ENCODE measurements at places on chromosomes 12 and 14. TPM values are rescaled to one million over a fixed set of nuclear protein-coding genes. Genes with fewer than 3 reads are reported as not detected.

The CRACR2A gene
- total RNA-seq = 52.0 TPM

The NFE2 gene
- total RNA-seq = not detected

The GRIN2B gene
- total RNA-seq = not detected

The MOK gene
- 3.6 TPM for total RNA-seq

DNA sequence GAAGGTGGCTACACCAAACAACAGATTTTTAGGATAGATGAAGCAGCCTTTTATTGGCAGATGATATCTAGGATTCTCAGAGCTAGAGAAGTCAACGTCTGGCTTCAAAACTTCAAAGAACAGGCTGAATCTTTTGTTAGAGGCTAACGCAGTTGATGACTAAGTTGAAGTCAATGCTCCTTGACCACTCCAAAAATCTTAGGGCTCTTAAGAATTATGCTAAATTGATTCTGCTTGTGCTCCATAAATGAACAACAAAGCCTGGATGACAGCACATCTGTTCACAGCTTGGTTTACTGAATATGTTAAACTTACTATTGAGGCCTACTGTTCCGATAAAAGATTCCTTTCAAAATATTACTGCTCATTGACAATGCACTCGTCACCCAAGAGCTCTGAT, 13.0 kb upstream of the CDKN3 start:
- no peak overlapping the region for H3K4me3 ChIP-seq
- no peaks in the 10 kb centered on the region for H3K36me3 ChIP-seq
- no peak overlapping the region for H3K27ac ChIP-seq

DNA sequence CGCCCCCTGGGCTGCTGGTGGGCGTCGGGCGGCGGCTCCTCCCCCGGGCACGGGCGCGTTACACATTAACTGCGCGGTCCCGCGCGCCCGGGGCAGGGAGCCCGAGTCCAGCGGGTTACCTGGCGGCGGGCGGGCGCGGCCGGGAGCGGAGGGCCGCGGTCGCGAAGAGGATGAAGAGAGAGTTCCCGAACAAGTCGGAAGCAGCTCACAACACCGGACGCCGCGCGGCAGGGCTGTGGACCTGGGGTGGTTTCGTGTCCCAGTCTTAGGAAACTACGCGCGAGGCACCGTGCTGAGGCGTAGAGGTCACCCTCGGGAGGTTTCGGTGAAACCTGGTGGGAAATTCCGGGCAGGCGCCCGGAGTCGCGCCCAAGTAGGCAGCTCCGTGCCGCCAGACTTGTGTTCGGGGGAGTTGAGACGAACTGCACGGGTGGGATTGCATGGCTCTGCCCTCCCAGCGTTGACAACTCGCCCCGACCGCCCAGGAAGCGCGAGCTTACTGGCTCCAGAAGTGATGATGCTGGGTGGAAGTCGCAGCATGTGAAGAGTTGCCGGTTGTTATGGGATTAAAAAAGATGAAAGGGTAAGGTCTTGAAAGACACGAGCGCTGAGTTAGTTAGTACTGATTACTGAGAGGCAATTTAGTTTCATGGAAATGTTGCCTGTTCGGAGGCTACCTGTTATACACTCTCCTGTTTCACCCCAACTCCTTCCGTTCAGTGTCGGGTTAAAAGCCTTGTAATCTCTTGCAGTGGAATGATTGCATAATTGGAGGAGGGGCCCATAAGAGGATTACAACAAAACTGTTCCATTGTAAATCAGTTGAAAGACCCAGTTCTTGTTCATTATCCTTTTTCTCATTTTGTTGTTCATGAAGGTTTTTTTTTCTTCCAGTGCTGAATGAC, 879 bp downstream of the RAB3IP start:
- DNase-seq = peak; percentile 76
- peak overlapping the region; percentile 78 for H3K4me3 ChIP-seq
- peaks cover 1% of the 10 kb centered on the region for H3K36me3 ChIP-seq
- peaks cover 19% of the 10 kb centered on the region for H3K27me3 ChIP-seq
- peaks cover 16% of the 10 kb centered on the region for H3K4me1 ChIP-seq
- H3K27ac ChIP-seq = peak overlapping the region; percentile 64

DNA sequence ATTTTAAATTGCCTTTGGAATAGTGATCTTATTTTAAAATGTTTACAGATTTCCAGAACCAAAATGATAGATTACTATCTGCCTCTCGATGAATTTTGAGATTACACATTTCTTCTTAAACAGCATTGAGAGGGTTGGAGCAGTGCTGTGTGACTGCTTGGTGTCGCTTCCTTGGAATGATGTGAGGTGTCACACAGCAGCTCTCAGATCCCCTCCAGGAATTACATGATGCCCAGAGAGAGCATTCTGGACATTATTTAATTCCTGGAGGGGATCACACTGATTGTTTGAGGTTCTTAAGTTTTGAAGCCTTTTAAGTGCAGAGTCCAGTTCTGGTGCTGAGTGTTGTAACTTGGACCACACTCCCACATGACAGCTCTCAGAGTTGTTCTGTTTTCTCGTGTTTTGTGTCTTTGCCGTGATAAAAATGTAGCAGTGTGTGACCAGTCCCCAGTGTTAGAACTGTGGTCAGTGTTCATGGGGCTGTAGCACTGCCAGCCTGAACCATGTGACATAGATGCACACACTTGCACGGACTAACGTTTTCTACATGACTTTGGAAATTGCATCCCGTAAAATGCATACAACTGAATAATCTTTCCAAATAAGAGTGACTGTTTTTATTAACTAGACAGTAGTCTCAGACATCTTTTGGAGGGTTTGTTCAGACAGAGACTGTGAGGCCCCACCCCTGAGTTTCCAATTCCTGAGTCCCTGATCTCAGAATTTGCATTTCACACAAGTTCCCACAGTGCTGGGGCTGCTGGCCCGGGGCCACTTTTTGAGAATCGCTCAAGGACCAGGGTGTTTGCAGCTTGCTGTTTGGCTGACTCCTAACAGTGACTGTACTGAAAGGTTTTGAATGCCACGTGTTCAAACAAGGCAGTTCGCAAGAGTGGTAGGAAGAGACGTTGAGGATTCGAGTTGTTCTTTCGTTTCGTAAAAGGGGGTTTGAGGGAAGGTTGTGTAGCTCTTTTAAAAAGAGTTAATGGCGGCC, 26.0 kb downstream of the XRCC3 start:
- H3K27me3 ChIP-seq = no peaks in the 10 kb centered on the region
- H3K27ac ChIP-seq = no peak overlapping the region
- H3K36me3 ChIP-seq = peaks cover 15% of the 10 kb centered on the region
- H3K4me3 ChIP-seq = no peak overlapping the region

- peaks cover 13% of the 10 kb centered on the region for H3K36me3 ChIP-seq
- no peak for DNase-seq
- H3K27ac ChIP-seq = no peak overlapping the region
- H3K27me3 ChIP-seq = peaks cover 67% of the 10 kb centered on the region
- H3K4me1 ChIP-seq = peaks cover 3% of the 10 kb centered on the region
- no peak overlapping the region for H3K4me3 ChIP-seq
Observed at GRCh38 chr14:28762955-28763326, 3.6 kb upstream of the FOXG1 start.

DNA sequence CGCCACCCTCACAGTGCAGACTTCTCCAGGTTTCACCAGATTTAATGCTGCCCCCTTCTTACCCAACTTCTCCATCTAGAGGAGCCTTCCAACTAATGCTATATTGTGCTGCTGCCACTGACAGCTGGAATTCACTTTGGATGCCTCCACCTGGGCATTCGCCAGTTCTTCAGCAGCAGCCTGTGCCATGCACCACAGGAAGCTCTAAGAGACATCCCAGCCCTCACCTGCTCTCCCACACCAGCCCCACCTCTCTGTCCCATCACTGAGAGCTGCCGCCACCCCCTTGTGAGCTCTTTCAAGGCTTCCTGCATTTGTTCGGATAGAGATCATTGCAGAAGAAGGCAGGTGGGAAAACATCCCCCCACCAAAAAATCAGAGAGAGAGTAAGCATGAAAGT, 4.6 kb upstream of the KRT2 start:
- H3K27ac ChIP-seq = no peak overlapping the region
- no peaks in the 10 kb centered on the region for H3K36me3 ChIP-seq
- DNase-seq = no peak
- H3K27me3 ChIP-seq = peaks cover 55% of the 10 kb centered on the region
- peaks cover 3% of the 10 kb centered on the region for H3K4me1 ChIP-seq

- peak; percentile 62 for DNase-seq
- H3K27me3 ChIP-seq = peaks cover 4% of the 10 kb centered on the region
- peak overlapping the region; percentile 85 for H3K4me3 ChIP-seq
- H3K4me1 ChIP-seq = peaks cover 47% of the 10 kb centered on the region
Observed at GRCh38 chr12:1691123-1692007, 495 bp downstream of the ADIPOR2 start.

All from activated CD8-positive, alpha-beta memory T cell treated with anti-CD3 and anti-CD28 coated beads, Interleukin-2, amount 10 ng/mL, durations not matched to agents 7 days and 5 days (primary cell).